ENCODE measurements at places on chromosomes 3 and 15.

DNA sequence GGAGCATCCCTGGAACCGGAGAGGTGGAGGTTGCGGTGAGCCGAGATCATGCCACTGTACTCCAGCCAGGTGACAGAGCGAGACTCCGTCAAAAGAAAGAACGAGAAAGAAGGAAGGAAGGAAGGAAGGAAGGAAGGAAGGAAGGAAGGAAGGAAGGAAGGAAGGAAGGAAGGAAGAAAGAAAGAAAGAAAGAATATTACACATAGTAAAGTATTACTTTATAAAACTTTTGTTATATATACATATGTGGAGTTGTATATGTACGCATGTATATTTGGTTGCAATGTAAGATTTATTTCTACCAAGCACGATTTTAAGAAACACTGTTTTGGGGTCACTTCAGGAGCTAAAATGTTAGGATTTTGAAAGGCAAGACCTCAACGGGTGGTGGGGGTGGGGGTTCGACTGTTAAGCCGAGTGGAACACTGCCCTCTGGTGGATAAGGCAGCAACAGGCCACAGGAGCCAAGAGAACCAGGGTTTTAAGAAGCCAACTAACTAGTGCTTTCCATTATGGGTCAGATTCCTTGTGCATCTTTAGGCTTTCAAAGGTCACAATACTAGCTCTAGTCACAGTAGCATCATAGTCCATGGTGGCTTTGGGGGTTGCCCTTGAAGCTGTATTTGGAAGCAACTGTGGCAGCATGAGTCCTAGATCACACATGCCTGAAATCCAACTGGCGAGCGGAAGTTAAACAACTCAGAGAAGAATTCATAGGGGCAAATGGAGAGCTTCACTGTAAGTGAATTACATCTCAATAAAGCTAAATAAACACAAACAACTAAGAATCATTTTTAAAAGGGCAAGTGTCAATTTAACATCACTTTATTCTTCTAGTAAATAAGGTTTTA is 22.5 kb downstream of the GLB1 start:
- peak; percentile 43 for DNase-seq

DNA sequence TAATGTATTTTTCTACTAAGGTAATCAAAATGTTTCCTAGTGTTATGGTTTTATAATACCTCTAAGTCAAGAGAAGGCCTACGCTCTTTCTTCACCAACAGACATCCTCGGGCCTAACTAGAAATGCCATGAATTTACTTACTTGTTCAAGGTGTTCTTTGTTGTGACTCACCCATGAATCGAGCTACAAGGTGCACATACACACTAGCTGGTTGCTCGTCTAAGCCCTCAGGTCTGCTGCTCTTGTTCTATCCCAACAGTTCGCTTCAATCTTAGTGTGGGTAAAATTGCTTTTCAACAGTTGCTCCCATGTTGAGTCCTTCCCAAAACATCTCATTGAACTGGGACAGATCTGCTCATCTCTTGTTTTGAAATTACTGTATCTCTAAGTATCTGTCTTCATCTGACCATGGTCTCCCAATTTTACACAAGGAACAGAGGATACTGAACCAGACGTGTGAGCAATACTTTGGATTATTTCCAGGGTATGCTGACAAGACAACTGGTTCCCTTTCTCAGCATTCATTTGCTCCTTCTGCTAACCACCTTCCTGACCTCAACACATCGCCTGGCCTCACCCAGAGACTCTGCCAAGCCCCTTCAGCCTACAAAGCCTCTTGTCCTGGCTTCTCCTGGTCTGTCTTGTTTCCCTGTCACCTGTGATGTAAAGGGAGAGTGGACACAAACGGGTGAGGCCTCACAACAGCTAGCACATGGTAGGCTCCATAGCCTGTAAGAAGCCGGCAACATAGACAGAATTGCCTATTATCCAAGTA is 84.2 kb downstream of the NEDD4 start:
- no peak for DNase-seq

DNA sequence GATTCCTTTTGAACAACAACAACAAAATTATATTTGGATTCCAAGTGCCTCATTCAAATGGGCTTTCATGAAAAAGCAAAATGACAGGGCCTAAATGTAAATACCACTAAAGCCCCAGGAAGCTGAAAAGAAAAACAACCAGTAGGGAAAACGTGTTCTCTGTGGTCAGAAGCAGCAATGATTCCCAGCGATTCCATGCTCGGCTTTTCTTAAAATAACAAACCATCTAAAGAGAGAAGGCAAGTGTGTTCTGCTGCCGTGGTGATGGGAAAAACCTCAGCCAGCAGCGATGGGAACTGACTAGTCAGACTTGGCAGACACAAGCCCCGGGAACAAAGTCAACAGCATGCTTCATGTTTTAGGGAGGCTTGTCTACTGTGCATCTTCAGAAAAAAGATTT is 153.6 kb downstream of the TNIK start:
- DNase-seq = peak; percentile 13

GRCh38 chr3:130645261-130645660 is 101.4 kb downstream of the PIK3R4 start:
- DNase-seq = no peak

DNA sequence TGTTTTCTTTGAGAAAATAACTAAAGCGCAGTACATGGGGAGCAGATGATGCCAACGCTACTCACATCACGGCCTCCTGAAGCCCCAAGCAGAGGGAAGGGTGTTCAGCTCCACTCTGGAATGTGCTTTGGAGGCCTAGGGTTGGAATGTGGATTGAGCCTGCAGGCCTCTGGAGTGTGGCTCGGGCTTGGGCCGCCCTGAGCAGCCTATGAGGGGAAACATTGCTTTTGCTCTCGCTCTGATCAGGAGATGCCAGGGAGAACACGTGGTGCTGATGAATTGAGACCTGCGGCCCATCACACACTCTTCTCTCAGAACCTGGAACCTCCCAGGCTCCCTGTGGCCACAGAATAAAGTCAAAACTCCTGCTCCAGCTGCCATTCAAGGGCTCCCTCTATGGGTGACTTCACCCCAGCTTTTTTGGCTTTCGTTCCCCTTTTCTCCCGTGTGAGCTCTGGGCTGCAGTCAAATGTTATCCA is 23.3 kb downstream of the CCDC13 start:
- no peak for DNase-seq

GRCh38 chr3:170488802-170489201 is 70.1 kb downstream of the CLDN11 start:
- DNase-seq = no peak

- no peak for DNase-seq
Measured at GRCh38 chr15:29123991-29124390, 145.6 kb downstream of the NSMCE3 start.

GRCh38 chr3:186318135-186318534 is 43.9 kb downstream of the DGKG start:
- no peak for DNase-seq

- no peak for DNase-seq
Measured at GRCh38 chr3:196009456-196009855, 72.4 kb downstream of the TFRC start.

DNA sequence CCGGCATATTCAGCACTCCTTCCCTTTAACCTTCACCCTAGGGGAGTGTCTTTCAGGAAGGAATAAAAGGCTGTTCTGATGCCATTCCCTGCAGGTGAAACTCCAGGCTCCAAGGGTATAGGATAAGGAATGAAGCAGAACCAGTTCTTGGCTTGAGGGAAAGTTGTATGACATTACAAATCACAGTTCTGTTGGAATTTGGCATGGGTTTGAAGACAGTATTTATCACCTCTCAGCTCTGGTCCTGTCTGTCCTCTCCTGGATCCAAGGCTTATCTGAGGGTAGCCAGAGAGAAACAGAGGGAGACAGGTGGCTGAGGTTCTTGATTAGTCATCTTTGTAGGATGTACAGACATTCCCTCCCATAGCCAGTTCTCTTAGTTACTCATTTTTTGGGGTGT is 37.1 kb downstream of the RAB11A start:
- DNase-seq = no peak

DNA sequence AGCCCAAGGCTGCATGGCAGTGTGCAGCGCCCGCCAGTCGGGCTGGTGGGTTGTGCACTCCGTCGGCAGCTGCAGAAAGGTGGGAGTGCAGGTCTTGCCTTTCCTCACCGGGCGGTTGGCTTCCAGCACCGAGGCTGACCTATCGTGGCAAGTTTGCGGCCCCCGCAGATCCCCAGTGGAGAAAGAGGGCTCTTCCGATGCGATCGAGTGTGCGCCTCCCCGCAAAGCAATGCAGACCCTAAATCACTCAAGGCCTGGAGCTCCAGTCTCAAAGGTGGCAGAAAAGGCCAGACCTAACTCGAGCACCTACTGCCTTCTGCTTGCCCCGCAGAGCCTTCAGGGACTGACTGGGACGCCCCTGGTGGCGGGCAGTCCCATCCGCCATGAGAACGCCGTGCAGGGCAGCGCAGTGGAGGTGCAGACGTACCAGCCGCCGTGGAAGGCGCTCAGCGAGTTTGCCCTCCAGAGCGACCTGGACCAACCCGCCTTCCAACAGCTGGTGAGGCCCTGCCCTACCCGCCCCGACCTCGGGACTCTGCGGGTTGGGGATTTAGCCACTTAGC is 4.3 kb downstream of the ISL2 start:
- peak; percentile 27 for DNase-seq

- no peak for DNase-seq
Measured at GRCh38 chr3:31661993-31662670, 129.4 kb downstream of the STT3B start.

GRCh38 chr3:130692455-130692854 is 54.2 kb downstream of the PIK3R4 start:
- no peak for DNase-seq

- DNase-seq = no peak
Measured at GRCh38 chr15:45121706-45122417, 7.7 kb downstream of the DUOXA2 start.

- DNase-seq = no peak
Measured at GRCh38 chr15:81312790-81313543, 11.0 kb downstream of the STARD5 start.

- DNase-seq = peak; percentile 81
Measured at GRCh38 chr15:92818651-92819277, 81.4 kb upstream of the CHD2 start.

DNA sequence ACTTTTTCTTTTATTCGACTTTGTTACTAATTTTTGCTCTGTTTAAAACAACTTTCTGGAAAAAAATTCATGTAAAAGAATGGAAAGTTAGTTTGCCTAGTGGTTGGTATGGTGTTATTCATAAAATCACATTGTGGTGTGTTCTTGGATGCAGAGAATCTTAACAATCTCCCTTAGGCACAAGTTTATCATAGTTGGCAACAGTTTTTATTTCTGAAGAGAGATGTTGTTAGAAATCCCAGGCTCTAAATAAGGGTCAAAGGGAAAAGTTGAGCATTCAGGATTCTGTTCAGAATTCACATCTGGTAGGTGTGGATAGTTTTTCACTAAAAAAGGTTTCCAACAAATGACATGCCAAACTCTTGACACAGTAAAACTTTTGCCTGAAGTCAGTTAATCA is 6.4 kb downstream of the DUT start:
- DNase-seq = no peak

DNA sequence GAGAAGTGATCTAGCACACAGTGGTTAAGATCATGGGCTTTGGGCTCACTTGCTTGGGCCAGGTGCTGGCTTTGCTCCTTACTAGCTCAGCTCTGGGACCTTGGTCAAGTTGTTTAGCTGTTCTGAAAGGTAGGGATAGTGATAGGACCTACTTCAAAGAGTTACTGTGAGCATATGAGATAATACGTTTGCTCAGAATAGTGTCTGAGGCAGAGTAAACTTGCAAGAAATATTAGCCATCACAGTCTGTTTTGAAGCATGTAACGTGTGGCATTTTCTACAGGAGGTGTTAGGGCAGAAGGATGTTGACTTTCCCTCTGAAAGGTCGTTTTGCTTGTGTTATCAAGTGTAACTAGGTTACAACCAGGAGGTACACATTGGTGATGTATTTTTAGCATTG is 34.5 kb upstream of the NFKBIZ start:
- DNase-seq = no peak

DNA sequence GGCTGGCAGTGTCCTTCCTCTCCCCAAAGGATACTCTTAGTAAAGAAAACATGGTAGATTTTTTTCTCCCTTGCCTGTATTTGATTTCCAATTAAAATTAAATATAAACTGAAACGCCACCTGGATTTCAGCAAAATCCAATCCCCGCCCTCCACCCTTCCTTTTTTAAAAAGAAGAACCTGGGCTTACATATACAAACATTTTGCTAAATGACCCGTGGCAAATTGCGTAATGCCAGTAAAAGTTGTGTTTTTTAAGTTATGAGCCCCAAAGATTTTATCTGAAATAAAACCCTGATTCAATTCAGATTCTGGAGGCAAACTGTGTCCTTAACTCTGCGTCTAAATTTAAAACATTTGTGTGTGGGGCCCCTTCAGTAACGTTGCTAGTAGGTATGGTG is 403.0 kb downstream of the FOXP1 start:
- no peak for DNase-seq

DNA sequence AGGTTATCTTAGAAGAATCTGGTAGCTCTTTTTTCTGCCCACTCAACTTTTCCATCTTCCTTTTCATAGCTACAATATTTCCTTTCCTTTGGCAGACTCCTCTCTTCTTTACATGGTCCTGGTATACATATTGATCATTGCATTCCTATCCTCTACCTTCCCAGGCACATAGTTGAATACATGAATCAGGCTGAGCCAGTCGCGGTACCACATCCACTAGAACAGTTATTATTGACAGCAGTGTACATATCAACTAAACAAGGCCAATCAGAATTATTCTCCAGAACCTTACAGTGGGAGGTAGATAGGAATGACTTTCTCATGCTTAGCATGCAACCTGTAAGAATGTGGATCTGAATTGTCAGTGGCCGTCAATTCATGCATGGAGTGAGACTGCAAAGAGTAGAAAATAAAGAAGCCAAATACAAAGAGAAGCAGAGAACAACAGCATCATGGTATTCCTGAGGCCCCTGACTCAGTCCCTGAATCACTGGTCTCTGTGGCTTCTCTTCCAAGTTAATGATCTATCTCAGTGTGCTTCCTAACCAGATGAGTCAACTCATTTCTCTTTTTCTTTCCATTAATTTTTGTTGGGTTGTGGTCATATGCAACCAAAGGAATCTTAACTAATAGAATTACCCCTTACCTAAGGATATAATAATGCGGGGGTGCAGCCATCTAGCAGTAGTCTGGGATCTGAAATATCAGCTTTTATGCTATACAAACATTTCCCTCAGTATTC is 60.9 kb upstream of the DCBLD2 start:
- DNase-seq = no peak

All from NCI-H1092 treated with DMSO at 0.1 percent for 48 hours (cell line).